ENCODE measurements at places on chromosomes 11 and 22.

GRCh38 chr11:8019314-8020243 lies 32.4 kb downstream of the EIF3F start:
- no peak for DNase-seq

- DNase-seq, result no peak
These were observed 9.0 kb upstream of the ZBTB44 start for GRCh38 chr11:130323452-130324450.

- no peak for DNase-seq
These were observed 85.5 kb downstream of the ACER3 start for GRCh38 chr11:76946223-76946622.

- peak; percentile 35 for DNase-seq
These were observed 945.3 kb downstream of the LRRC4C start for GRCh38 chr11:40514124-40514523.

DNA sequence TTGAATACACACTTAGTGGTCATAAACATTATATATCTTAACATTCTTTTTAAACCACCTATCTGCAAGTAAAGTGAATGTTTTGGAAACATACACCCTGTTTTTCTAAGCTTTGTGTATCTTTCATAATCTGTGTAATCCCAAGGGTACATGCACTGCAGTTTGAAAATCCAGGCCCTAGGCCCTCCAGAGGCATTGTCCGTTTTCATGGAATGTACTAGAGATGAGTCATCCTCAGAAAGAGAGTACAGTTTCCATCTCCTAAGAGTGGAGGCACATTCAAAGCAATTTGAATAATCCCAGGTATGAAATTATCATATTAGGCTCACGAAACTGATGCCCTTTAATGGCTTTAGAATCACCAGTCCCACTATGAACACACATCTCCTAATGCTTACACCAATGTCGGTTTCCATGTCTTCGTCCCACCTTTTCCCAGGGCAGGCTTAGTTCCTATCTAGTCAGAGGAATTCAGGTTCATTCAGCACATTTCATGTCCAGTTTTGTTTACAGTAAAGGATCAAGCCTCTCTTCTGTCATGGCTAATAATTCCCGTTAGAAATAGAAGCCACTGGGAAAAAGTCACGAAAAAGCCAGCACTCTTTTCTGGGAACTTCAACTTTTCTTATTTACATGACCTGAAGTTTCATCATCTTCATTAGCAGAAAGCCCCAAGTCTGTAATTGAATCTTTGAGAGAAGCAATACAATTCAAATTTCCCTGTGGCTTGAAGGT lies 39.5 kb upstream of the CD44 start:
- DNase-seq, result no peak

DNA sequence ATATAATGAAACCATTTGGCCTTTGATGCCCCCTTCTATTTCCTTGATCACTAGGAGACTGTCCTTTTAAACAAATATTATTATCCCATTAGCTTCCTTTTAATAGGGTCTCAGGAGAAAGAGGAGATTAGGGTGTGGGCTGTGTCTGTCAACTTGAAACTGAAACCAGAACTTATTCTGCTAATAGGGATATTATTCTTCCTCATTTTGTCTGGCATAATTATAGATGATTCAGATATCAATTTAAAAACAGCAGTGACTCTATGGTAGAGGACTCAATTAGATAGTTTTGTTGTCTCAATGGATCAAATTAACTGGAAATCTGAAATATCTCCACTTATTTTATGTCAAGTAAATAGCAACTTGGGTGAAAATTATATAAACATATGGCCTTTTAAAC lies 584.9 kb upstream of the CCDC90B start:
- no peak for DNase-seq

GRCh38 chr11:122746611-122747244 lies 91.2 kb downstream of the UBASH3B start:
- DNase-seq, result no peak

- peak; percentile 68 for DNase-seq
These were observed at the start of gene ANO5 for GRCh38 chr11:22192642-22193347. ANO5 (plus strand) TSS chr11:22193085; CDS start chr11:22193493, 408 bp downstream.

DNA sequence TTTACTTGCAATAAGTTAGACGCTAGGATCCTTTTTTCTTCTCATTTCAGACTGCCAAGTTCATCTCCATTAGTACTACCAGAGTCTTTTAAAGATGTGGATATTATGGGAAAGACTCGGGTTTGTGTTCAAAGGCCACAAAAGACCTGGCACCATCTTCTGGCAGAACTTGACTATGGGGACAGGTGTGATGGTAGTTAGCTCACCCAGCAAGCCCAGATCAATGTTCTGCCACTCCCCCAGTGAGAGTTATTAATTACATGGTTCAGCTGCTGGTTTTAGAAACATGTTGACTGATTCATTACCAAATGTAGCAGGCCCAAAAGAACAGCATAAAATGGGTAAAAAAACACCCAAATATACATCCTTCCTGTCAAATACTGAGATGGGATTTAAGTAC lies 333.5 kb upstream of the PITPNB start:
- DNase-seq, result no peak

DNA sequence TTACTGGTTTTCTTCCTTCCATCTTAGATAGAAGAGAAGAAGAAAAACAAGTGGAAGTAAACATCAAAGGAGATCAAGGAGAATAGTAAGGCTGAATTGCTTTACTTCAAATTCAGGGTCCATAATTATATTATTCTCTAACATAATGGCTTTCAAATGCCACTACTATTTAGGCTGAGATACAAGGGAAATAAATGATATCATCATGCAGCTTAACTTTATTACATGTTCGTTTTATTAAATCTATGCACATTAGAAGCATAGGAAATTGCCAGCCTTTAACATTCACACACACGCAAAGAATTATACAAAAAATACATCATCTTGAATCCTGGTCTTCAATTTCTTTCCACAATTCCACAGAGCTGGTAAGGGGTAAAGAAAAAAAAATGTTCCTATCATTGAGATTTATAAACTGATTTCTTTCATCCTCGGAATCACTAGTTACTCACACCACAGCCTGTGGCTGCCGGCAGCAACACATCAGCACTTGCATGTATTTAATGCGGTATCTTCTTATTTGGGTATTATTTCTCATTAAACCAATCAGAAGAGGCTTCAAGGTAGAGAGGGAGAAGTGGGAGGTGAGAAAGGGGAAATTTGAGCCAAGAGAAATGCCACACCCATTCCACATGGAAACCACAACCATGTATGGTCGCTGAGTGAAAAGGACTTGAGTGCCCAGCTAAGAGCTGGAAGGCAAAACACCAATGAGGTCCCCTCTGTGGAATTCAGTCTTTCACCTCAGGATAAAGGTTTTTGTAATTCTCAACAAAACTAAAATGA lies 26.3 kb downstream of the SYTL2 start:
- DNase-seq, result no peak

- no peak for DNase-seq
These were observed 121.2 kb downstream of the C11orf58 start for GRCh38 chr11:16859651-16860050.

GRCh38 chr11:131311776-131312514 lies 58.5 kb upstream of the NTM start:
- DNase-seq, result no peak

- no peak for DNase-seq
These were observed 6.4 kb upstream of the EHF start for GRCh38 chr11:34614344-34615104.

GRCh38 chr22:24686280-24686679 lies 83.3 kb downstream of the GGT1 start:
- no peak for DNase-seq

- no peak for DNase-seq
These were observed 99.3 kb upstream of the GAL start for GRCh38 chr11:68584991-68585524.

GRCh38 chr11:119049081-119049480 lies 7.9 kb downstream of the HYOU1 start:
- no peak for DNase-seq

- DNase-seq, result no peak
These were observed 1219.6 kb downstream of the BRD1 start for GRCh38 chr22:48607901-48608662.

DNA sequence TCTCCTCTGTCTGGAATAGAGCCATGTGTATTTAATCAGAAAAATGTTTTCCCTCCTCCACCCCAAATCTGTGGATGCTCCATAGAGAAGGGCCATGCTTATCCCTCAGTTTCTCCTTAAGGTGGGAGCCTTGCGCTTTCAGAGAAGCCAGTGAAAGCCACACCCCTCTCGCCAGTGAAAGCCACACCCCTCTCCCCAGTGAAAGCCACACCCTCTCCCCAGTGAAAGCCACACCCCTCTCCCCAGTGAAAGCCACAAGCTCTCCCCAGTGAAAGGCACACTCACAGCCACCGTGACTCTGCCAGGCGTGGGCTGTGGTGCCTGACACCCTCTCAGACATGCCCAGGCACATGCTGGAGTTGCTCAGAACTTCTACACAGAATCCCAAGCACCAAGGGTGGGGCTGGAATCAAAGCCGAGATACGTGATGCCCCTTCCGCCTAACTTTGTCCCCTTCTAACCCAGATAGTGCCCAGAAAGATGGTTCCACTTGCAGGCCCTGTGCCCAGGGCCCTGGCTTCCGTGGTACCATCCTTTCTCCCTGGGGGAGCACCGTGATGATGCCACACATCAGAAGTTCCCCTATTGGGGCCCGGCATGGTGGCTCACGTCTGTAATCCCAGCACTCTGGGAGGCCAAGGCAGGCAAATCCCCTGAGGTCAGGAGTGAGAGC lies 16.5 kb upstream of the PRR5 start:
- DNase-seq, result peak; percentile 73

- no peak for DNase-seq
These were observed 26.1 kb downstream of the ABTB2 start for GRCh38 chr11:34331736-34332135.

GRCh38 chr22:19694696-19695095 lies 19.6 kb upstream of the SEPTIN5 start:
- DNase-seq, result no peak

- DNase-seq, result no peak
These were observed 6.0 kb upstream of the DEUP1 start for GRCh38 chr11:93324500-93324899.

GRCh38 chr22:32909581-32910428 lies 108.3 kb downstream of the TIMP3 start:
- no peak for DNase-seq

GRCh38 chr11:130167146-130167545 lies 7.6 kb downstream of the ST14 start:
- DNase-seq, result no peak

GRCh38 chr11:131537196-131537595 lies 166.8 kb downstream of the NTM start:
- no peak for DNase-seq

DNA sequence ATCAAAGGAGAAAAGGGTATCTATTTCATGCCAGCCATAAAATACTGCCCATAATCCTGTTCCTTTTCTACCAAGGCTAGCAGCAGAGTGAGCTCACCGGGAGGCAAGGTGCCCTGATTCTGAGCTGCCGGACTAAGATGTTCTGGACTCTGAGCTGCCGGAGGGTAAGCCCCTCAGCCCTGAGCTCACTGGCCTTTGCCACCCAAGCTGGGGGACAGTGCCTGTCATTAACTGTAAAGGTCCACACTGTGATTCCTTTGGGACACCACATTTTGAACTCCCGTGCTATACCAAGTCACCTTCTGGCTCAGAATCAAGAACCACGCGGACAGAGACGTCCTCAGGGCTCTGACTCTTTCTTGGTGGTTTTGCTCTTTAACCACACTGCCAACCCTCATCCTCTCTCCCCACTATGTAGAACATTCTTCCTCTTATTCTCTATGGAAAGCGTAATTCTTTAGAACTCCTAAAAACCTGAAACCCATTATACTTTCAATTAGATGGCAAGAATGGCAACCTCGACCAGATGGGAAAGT lies 88.4 kb upstream of the BID start:
- no peak for DNase-seq

GRCh38 chr11:128917144-128917724 lies 25.4 kb downstream of the TP53AIP1 start:
- no peak for DNase-seq

DNA sequence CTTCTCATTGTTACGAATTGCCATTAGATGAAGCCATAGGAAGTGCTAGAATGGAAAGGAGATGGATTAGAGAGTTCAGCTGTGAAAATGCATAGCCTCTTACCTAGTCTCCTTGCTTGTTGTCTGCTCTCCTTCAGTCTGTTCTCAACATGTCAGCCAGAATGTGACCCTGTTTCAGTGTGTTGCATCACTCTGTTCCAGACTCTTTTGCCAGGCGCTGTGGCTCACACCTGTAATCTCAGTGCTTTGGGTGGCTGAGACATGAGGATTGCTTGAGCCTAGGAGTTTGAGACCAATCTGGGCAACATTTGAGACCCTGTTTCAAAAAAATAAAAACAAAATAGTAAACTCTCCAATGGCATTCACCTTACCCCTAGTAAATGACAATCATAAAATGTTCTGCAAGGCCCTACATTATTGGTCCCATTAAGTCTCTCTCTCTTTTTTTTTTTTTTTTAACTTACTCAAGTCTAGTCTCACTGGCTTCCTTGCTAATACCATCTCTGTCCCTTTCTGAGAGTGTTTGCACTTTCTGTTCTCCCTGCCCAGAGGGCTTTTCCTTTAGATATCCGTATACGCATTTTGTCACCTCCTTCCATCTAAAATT lies 39.4 kb downstream of the CYP2R1 start:
- DNase-seq, result no peak

All from ACHN (cell line).